ENCODE measurements at places on chromosomes 1 and 21. TPM values are rescaled to one million over a fixed set of nuclear protein-coding genes. Genes with fewer than 3 reads are reported as not detected.

Gene RGS7
- not detected for total RNA-seq

Gene GUCA2A
- total RNA-seq: not detected

Gene GBP3
- total RNA-seq: 12.0 TPM

Gene SHISAL2A
- total RNA-seq: 6.0 TPM

Gene CDC20
- 82.9 TPM for total RNA-seq

Gene TMIGD3
- not detected for total RNA-seq

Gene NR1I3
- not detected for total RNA-seq

Gene TMPRSS15
- not detected for total RNA-seq

Gene CENPF
- 51.7 TPM for total RNA-seq

Gene CFHR5
- total RNA-seq: not detected

Gene ACTA1
- total RNA-seq: 0.20 TPM

Gene SPRR2D
- not detected for total RNA-seq

Gene CR1L
- total RNA-seq: not detected

Gene TTLL7
- 0.29 TPM for total RNA-seq

Gene THEM5
- total RNA-seq: not detected

Gene ARHGAP30
- 149 TPM for total RNA-seq

DNA sequence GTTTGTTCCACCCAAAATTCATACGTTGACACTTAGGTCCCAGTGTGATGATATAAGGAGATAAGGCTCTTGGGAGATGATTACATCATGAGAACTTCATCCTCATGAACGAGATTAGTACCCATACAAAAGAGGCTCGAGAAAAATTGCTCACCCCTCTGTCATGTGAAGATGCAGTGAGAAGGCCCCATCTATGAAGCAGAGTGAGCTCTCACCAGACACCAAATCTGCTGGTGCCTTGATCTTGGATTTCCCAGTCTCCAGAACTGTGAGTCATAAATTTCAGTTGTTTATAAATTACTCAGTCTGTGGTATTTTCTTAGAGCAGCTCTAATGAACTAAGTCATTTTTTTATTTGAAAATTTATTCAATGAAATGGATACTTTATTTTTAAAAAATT, 42.6 kb upstream of the USP25 start:
- DNase-seq: no peak
- H3K4me1 ChIP-seq: peaks cover 6% of the 10 kb centered on the region
- no peaks in the 10 kb centered on the region for H3K27me3 ChIP-seq
- H3K4me3 ChIP-seq: no peak overlapping the region

DNA sequence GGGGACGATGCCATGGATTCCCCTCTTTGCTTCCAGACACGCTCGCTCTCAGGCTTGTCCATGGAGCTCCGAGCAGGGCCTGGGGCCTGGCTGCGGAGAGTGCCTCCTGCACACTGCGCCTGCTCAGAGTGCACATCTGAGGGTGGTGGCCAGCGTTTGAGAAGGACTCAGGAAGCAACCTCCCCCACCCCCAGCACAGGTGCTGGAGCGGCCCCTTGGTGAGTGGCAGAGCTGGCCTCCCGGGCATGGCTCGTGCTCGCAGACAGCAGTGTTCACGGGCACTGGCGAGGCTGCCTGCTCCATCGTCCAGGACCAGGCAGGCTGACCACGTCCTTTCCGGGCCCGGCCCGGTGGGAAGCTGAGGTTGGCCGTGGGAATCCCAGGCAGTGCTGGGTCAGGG, 2.8 kb downstream of the SPATC1L start:
- no peaks in the 10 kb centered on the region for H3K36me3 ChIP-seq
- no peak overlapping the region for H3K27ac ChIP-seq
- DNase-seq: no peak
- H3K27me3 ChIP-seq: no peaks in the 10 kb centered on the region

DNA sequence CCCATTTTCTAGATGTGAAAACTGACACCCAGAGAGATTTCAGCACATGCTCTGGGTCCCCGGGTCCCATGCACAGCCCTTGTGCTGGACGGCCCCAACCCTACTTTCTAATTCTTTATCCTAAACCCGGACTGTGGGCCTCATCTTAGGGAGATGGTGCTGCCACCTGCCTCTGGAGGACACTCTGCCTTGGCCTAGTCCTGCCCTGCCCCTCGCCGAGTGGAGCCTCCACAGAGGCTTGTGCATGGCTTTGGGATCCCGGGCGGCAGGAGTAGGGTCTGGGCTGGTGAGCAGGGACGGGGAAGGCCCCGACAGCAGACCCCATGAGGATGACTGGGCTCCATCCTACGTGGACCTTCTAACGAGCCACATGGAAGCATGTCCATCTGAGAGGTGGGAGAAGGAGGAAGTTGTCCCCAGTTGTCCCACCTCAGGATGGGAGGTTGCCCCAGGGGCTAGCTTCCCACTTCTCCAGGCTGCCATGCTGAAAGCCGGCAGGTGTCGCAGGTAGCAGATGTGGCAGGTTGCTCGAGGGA, 12.4 kb downstream of the MX2 start:
- H3K4me3 ChIP-seq: no peak overlapping the region
- no peak overlapping the region for H3K27ac ChIP-seq
- H3K4me1 ChIP-seq: peaks cover 36% of the 10 kb centered on the region
- no peak for DNase-seq

DNA sequence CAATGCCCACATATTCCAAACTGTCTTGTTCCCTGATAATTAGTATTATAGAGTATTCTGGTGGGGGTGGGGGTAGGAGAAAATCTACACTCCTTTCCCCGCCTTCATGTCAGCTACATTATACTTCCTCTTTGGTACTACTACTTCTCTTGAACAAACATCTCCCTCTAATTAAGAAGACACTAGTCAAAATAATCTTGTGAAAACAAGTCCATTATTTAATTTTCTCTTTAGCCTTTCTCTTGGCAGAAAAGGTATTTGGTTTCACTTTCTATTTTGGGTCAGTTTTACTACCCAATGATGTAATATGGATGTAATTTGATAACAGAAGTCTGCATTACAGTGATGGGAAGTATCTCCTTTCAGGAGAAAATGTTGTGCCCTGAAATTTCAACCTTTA, 22.5 kb downstream of the NTMT2 start:
- no peak overlapping the region for H3K27ac ChIP-seq
- no peak for DNase-seq
- H3K36me3 ChIP-seq: no peaks in the 10 kb centered on the region
- peaks cover 5% of the 10 kb centered on the region for H3K4me1 ChIP-seq
- no peak overlapping the region for H3K4me3 ChIP-seq

DNA sequence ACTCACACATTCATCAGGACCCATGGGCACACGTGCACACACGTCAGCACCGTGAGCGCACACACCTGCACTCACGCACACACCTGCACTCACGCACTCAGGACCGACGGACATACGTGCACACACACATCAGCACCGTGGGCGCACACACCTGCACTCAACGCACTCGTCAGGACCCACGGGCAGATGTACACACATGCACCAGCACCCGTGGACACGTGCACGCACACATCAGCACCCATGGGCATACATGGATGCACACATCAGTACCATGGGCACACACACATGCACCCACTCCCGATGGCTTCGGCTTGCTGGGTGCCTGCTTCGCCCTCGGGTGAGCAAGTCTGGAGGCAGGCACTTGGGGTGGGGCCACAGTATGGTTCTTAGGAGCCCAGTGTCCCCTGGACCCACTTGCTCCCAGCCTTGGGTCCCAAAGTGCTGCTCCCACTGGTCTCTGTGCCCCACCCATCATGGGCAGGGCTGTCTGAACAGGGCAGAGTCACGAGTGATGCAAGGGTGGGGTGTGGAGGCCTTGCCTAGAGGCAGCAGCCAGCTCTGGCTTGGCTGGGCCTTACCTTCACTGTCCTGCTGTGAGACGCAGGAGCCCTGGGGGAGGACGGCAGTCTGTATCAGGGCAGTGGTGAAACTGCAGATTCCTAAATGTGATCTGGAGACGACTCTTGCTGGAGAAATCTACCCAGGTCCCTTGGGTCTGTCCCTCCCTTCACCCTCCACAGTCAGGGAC, 49.8 kb downstream of the SKI start:
- no peaks in the 10 kb centered on the region for H3K27me3 ChIP-seq
- H3K36me3 ChIP-seq: peaks cover 2% of the 10 kb centered on the region
- DNase-seq: no peak
- no peak overlapping the region for H3K27ac ChIP-seq

DNA sequence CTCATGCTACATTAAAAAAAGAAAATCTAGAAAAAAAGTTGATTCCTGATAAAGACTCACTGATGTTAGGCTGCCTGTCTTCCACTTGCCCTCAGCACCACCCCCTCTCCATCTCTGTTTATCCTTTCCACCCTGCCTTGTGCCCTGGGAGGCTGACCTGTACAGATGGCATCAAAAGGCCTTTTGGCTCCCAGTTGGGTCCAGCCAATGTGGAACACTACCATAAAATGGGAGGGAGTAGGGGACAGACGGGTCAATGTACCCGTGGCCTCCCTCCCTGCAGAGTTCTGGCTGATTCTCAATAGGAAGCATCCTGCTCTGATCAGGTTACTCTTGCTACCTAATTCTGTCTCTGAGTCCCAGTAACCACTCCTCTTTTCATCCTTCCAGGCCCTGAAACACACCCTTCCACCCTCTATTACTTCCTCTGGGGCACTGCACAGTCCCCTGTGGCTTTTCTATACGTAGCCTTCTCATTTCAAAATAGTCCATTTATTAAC, 300.0 kb downstream of the HHIPL2 start:
- peaks cover 3% of the 10 kb centered on the region for H3K27me3 ChIP-seq
- DNase-seq: no peak
- H3K4me3 ChIP-seq: no peak overlapping the region
- no peak overlapping the region for H3K27ac ChIP-seq

DNA sequence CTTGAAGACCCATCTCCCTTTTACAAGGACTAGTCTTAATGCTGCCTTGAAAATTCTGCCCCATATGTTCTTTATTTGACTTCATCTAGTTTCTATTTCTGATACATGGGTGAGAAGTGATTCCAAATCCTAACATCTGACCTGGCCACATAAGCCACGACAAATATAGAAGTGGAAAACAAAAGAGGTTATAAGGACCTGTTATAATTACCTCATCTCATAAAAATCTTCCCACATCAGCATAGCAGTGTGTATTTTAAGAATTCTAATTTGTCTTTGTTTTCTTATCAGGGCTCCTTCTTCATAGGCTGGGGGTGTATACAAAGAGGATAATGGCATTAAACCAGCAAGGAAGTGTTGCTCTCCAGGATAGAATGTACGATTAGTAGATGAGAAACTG, 1007.4 kb downstream of the TTLL7 start:
- no peaks in the 10 kb centered on the region for H3K27me3 ChIP-seq
- DNase-seq: no peak
- no peaks in the 10 kb centered on the region for H3K36me3 ChIP-seq
- no peak overlapping the region for H3K27ac ChIP-seq
- no peaks in the 10 kb centered on the region for H3K4me1 ChIP-seq

- peaks cover 4% of the 10 kb centered on the region for H3K27me3 ChIP-seq
- no peak overlapping the region for H3K27ac ChIP-seq
- DNase-seq: no peak
These were observed 182.2 kb upstream of the DUSP10 start for GRCh38 chr1:221923929-221924598.

DNA sequence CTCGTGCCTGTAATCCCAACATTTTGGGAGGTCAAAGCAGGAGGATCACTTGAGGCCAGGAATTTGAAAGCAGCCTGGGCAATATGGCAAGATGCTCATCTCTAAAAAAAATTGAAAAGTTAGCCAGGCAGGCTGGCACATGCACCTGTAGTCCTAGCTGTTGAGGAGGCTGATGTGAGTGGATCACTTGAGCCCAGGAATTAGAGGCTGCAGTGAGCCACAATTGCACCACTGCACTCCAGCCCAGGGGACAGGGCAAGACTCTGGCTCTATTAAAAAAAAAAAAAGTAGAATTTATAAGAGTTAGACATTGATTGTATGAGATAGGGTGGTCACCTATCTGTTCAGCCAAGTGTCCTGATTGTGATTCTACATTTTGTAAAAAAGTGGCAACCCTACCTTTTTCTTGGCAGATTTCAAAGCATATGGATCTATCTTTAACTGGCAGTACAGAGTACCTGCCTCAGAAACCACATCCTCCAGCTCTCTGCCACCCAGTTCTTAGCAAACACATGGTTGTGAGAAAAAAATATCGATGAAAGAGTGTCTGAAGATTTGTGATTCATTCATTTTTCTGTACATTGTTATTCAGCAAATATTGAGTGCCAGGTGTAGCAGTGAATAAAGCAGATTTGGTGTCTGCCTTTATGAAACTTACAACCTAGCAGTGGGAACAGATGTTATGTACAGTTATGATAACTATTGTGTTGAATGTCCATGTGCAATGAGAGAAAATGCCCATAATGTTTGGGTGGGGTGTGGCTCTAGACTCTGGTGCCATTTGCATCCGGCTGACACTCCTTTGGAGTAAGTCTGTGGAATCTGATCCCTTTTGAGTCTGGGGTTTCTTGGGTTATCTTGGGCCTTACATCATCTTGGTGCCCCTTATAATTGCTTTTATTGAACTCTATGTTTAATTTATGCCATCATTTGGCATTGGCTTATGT, 82.5 kb downstream of the ST3GAL3 start:
- H3K27me3 ChIP-seq: no peaks in the 10 kb centered on the region
- H3K4me3 ChIP-seq: no peak overlapping the region
- H3K4me1 ChIP-seq: no peaks in the 10 kb centered on the region
- H3K36me3 ChIP-seq: no peaks in the 10 kb centered on the region
- no peak overlapping the region for H3K27ac ChIP-seq

DNA sequence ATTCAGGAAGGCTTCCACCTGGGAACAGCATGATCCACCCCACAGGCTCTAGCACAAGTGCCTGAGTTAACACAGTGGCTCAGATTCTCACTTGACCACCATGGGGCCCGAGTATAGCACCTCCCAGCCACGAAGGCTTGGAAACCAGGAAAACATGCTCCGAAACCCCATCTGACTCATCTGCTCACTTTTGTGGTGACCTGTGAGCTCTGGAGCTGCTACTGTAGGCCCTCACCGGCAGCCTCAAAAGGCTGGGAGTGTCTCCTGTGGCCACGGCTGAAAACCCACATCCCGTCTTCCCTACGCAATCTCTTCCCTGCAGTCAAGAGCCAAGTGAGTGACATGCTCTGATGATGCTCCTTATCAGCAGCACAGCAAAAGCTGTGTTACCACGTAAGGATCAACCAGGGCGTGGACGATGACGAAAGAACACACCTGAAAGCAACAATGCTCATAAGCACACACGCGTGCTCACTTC, 81.4 kb downstream of the TGFBR3 start:
- peaks cover 68% of the 10 kb centered on the region for H3K4me1 ChIP-seq
- H3K27me3 ChIP-seq: peaks cover 6% of the 10 kb centered on the region
- DNase-seq: peak; percentile 87
- peak overlapping the region; percentile 72 for H3K4me3 ChIP-seq

GRCh38 chr1:59747420-59748024, 67.2 kb upstream of the HOOK1 start:
- H3K4me1 ChIP-seq: no peaks in the 10 kb centered on the region
- DNase-seq: no peak
- H3K27me3 ChIP-seq: no peaks in the 10 kb centered on the region
- H3K27ac ChIP-seq: no peak overlapping the region

DNA sequence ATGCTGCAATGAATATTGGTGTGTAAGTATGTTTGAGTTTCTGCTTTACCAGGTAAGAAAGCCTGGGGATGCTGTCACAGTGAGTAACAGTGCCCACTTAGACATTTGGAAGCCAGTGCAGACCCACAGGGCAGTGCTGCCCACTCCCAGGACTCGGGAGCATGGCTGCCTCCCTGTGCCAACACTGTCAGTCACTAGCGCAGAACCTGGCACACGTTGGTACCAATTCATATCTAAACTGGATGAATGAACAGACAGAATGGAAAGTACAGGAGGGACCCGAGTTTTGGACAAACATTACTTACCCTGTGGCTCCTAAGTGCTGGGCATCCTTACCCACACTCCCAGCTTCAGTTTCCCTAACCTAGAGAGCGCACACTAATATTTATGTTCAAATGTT, 1.6 kb upstream of the EVA1C start:
- H3K4me1 ChIP-seq: peaks cover 33% of the 10 kb centered on the region
- peak overlapping the region; percentile 94 for H3K4me3 ChIP-seq
- H3K27me3 ChIP-seq: peaks cover 10% of the 10 kb centered on the region
- H3K36me3 ChIP-seq: peaks cover 3% of the 10 kb centered on the region
- peak overlapping the region; percentile 36 for H3K27ac ChIP-seq
- no peak for DNase-seq

All from activated T-helper 1 cell treated with anti-CD3 and anti-CD28 coated beads, Interleukin-12 subunit alpha, Interleukin-12 subunit beta, Interleukin-2, Interleukin-4 antibody, amounts not matched to agents 30 ng/mL and 10 ng/mL and 1 ng/mL, durations not matched to agents 14 hours and 24 hours and 36 hours (primary cell).